ENCODE measurements at places on chromosomes 12 and 14.

DNA sequence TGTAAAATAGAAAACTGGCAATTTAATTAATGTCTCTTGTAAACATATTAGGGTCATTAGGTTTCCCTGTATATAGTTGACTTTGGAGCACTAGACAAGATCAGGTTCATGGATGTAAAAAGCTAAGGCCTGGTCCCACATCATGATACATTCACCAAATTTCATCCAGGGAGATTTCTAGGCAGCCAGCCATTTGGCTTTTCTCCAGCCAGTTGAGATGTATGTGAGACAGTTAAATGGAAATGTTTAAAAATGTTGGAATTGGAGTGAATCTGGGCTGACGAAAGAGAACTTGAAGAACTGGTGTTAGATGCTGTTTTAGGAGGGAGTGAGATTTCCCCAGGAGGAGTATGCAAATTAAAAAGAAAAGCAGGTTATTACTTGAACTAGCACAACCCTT, 41.8 kb upstream of the CLEC14A start:
- no peak for DNase-seq

DNA sequence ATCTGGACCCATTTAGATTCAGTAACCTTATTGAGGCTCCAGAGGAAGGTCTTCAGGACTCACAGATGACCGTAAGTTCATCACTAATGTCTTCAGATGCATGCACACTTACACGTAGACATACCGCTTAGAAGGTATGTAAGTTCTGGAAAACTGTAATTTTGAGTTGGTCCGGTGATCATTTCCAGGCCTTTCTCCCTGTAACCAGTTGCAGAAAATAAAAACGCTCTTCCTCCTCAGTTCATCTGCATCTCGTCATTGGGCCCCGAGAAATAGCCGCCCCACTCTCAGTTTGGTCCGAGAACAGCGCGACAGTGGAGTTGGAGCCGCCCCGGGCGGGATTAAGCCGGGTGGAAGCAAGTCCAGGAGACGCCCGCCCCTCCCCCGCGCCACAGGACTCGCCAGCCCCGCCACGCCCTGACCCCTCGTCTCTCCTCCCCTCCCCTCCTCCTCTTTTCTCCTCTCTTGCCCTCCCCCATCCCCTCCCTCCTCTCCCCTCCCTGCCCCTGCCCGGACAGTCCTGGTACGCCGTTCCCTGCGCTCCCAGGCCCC, 83.7 kb downstream of the TNFAIP2 start:
- DNase-seq = no peak

DNA sequence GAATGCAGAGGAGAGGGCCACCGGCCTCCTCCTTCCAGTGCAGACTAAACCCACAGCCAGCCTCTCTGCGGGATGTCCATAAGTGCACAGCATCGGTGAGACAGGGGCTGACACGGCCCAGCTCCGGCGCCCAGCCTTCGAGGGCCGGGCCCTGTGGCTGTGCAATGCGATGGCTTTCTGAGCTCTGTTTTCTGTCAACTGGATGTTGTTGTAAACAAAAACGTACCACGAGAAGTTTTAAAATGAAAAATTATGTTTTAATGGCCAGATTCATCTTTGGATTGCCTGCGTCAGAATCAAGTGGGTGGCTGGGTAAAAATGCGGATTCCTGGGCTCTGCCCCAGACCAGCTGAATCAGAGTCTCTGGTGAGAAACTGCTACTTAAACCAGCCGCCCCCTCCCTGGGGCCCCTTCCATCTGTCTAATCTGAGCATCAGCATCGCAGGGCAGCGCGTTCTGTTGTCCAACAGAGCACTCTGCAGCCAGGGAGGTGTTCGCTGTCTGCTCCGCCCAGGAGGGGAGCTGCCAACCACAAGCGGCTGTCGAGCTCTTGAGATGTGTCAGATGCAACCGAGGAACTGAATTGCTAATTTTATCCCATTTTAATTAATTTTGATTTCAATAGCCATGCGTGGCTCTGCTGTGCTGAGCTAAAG, 133.4 kb downstream of the RFLNA start:
- no peak for DNase-seq

- no peak for DNase-seq
Observed at GRCh38 chr12:101021442-101021841, 188.6 kb downstream of the SLC5A8 start.

GRCh38 chr14:38063711-38064320, 143.9 kb upstream of the SSTR1 start:
- no peak for DNase-seq

DNA sequence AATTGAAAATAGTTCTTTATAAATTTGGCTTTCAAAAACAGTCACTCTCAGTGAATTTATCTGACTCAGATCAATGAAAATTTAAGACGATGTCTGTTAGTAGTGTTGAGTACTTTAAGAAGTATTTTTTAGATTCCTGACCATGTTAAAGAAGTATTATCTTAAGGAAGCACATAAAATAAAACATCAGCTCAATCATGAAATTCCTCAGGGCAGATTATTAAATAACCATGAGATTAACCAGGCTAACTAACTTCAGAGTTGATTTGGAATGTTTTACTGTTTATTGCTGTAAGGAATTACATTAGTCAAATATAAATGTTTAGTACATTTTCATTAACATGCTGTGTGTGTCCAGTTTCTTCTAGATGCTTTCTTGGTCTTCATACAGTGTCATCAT, 160.2 kb downstream of the PELI2 start:
- DNase-seq = no peak

DNA sequence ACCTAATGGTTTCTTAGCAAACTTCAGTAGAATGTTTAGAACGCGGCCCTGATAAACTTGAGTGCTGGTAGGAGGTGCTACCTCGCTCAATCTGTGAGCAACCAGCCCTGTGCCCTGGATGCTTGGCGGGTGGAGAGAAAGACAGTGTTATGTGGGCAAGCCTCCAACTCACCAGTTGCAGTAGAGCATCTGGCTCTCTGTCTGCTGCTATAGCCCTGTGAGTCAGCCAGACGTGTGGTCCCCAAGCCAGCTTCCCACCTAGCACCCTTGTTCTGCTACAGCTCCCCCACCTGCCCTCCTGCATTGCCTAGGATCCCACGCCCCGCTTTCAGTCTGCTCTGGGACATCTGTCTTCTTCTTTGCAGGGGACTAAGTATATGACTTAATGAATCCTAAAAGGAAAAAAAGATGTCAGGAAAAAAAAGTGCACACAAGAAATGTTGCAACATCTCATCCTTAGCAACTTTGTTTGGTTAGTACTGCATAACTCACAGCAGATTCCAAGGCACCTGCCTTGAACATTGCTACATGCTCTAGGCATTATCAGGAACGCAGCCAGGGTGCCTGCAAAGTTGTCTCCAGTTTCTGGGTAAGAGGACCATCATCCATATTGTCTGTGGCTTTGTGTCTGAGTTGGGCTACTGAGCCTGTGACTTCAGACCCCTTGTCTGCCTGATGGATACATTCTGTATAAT, 13.6 kb downstream of the SNRNP35 start:
- no peak for DNase-seq

- no peak for DNase-seq
Observed at GRCh38 chr12:68210875-68211274, 14.7 kb downstream of the IL26 start.

DNA sequence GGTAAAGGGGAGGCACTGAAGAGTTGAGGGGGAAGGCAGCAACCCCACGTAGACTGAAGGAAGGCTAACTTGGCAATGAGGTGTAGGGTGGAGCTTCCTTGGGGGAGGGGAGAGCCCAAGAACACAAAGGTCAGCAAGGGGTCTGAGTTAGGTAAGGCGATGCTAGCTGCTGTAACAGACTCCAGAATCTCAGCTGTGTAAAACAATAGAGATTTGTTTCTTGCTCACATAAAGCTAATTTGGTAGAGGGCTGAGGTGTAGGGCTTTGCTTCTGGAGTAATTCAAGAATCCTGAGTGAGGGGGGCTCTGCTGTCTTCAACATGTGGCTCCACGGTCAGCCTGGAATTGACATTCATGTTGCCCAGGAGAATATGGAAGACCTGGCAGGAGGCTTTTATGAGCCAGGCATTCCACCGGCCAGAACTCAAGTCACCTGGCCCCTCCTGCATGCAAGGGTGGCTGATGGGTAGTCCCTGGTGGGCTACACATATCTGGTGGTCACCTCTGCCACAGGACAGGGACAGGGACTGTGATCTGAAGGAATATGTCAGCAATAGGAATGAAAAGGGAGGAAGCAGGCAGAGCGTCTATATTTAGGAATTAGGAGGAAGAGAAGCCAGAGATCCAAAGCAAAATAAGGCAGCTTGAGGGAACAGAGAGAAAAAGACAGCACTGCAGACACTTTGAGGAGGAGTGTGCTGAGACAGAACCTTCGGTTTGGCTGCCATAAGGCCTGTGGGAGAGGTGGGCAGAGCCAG, 153.7 kb downstream of the ZFP36L1 start:
- no peak for DNase-seq

- DNase-seq = no peak
Observed at GRCh38 chr12:80154261-80154660, 54.9 kb downstream of the OTOGL start.
